Stimulated activated CD4-positive, alpha-beta T cell treated with anti-CD3 and anti-CD28 coated beads, Interleukin-1b, Interleukin-23, amount 100 ng/mL, for 1 hour (primary cell): ENCODE measurements at places on chromosomes 4 and X.

- DNase-seq, result no peak
Observed at GRCh38 chr4:129362691-129363274, 266.8 kb downstream of the C4orf33 start.

DNA sequence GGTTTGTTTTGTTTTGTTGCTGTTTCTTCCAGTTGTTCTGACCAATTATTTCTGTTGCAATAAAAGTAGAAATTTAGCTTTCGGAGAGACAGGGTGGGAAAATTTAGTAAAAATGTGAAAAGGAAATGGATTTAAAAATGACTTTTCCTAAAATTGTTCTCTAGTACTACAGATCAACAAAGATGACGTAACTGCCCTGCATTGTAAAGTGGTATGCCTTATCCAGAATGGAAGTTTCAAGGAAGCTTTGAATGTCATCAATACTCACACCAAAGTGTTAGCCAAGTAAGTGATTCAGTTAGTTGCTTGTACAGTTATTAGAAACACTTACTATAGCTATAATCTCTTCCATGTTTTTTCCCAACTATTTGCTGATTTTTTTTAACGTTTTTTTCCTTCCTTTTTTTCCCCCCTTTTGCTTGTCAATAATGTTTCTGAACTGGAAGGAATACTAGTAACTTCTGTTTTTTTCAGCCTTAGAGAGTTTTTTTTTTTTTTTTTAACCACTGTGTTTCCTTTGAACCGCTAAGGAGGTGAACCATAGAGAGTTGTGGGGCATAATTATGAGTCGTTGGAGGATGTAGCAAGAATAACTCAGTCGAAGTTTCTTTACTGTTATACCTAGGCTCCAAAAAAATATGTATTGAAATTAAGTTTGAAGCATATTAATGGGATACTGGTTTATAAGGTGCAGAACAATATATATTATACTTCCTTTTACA, 2.2 kb downstream of the SRP72 start:
- DNase-seq, result no peak

DNA sequence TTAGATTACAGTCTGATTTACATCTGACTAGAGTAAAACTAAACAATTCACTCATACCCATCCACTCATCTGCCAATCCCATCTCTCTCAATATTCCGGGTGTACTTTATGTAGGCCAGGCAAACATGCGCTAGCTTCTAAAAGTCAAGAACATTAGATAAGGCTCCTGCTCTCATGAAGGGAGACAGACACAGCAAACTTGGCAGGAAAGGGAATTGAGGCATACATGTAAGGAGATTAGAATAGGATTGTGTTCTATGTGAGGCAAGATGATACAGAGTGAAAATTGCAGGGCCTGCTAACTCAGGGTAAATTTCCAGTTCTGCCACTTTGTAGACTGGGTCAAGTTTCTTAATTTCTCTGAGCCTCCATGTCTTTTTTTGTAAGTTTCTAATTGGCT, 135.8 kb downstream of the CDS1 start:
- DNase-seq, result no peak

GRCh38 chrX:141133272-141133671, 43.7 kb downstream of the LDOC1 start:
- DNase-seq, result no peak

GRCh38 chr4:41360921-41361793, 104.4 kb downstream of the UCHL1 start:
- no peak for DNase-seq

DNA sequence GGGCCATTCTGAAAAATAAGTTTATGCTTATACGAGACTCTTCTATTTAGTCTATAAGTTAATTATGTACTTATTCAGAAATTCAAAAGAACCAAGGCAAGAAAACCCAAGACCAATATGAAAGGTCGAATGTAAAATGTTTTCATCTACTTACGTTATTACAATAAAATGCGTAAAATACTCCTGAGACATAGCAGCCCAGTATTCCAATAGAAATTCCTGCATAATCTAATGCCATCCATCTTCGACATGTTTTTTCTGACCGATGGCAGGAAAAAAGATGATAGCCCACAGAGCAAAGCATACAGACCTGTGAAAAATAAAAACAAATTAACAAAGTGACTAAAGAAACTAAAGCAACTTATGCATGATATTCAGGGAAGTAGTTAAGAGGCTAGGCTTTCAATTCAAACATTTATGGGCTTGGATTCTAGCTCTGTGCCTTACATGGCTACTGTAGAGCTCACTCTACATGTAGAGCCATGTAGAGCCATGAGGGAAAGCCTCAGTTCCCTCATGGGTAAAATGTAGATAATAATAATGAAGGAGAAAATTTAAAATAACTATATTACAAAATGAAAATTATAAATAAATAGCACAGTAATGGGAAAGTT, 9.1 kb downstream of the PAQR3 start:
- DNase-seq, result no peak

GRCh38 chr4:148793221-148793620, 351.0 kb upstream of the NR3C2 start:
- no peak for DNase-seq

DNA sequence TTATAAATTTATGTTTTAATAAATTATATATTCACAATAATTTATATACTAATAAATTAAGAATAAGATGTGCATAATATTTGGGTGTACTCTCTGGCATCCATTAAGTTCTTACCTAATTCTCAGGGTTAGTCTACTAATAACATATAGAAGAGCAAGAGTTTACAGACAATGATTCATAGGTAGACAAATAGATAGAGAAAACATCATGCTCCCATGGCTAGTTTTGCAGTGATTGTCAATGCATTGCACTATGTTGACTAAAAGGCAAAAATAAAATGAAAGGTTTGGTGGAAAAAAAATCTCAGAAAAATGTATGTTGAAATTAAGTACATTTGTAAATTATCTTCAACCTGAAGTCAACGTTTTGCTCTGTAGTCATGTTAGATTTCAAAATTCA, 606.0 kb downstream of the KCTD8 start:
- no peak for DNase-seq

- no peak for DNase-seq
Observed at GRCh38 chrX:108316456-108316855, 121.8 kb downstream of the COL4A6 start.

DNA sequence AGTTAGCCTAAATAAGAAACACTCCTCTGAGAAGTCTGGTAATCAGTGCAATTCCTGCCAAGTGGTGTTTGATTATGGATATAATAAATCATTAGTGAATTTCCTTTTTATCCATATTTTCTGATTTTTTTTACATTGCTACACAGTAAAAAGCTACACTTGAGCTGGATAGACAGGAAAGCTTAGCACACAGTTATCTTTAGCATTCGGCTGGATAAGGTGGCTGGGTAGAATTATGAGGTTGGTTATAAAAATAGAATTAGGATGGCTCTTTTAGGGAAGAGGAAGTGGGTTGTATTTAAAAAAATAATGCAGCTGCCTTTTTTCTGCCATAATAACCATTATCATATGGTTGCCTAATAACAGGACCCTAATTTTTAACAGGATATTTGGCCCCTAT, 460.6 kb downstream of the NAF1 start:
- no peak for DNase-seq

DNA sequence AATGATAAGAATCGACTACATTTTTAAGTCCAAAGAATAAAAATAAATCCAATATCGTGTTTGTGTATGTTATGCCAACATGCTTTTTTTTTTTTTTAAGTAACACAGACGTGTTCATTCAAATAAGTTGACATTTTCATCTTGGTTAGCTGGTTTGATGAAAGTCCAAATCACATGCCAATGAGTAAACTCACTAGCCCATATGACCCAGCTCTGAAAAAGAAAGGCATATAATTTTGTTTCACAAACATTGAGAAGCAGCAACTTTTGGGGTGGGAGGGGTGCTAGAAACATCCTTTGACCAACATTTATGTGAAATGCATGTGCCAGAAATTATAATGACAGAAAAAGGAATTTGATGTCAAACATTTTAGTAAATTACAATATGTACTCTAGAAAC, 61.6 kb upstream of the SPP1 start:
- DNase-seq, result no peak

GRCh38 chr4:86841309-86841708, 7.9 kb downstream of the SLC10A6 start:
- DNase-seq, result no peak

DNA sequence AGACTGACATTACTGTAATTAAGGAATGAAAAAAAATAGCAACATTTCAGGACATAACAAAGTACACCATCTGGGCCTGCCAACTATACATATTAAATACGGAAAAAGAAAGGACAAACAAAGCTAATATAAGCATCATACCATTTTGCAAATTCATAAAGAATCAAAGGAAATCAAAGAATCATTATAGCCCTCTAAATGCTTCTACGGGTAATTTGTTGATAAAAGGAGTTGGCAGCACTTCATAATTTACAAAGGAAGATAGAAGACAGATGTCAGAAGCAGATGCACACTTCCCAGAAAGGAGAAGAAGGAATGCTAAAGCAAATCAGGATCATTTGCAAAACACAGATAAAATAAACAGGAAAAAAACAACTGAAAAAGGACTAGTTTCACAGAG, 1757.3 kb downstream of the PCDH7 start:
- DNase-seq, result no peak

DNA sequence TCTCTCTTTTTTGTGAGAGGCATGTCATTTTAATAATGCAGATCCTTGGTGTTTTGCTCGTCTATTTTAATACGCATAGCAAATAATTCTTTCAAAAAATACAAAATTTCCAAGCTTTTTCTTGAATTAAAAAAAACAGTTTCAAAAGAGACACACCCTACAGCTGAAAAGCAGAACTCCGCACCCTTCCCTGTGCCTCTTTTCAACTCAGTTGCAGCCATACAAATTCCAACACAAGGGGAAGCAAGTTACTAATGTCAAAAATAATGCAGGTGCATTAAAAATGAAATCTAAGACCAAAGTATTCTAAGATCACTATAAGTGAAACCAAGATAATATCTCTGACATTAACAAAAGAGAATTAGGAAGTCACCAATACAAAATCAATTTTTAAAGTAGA, 66.6 kb downstream of the NR3C2 start:
- DNase-seq, result no peak

DNA sequence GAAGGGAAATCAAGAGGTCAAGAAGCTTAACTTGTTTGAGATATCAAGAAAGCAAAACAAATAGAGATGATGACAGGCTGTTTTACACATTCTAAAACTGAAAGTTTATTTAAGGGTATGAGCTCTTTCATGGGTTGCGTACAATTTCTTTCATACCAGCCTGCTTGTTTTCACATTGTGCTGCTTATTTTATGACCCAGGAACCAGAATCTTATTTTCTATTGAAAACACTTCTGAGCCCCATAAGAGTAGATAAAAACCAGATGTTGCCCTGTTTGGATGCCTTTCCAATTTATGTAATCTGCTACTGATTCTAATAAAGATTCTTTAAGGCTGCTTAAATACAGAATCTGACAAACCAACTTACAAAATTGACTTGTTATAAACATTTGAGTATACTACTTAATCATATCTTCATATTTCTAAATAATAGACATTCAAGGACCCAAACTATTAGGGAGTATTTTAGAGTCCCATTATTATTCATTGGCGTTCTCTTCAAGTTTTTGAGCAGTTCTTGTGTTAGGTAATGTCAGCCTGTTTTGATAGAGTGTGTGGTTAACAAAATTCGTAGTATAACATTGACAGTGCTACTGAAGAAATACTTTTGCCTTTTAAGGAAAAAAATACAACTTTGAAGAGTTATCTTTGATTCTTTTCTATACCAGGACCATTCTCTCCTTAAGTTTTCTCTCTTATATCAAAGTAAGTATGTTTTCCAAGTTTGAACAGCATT, 74.4 kb downstream of the PDLIM5 start:
- DNase-seq, result no peak

DNA sequence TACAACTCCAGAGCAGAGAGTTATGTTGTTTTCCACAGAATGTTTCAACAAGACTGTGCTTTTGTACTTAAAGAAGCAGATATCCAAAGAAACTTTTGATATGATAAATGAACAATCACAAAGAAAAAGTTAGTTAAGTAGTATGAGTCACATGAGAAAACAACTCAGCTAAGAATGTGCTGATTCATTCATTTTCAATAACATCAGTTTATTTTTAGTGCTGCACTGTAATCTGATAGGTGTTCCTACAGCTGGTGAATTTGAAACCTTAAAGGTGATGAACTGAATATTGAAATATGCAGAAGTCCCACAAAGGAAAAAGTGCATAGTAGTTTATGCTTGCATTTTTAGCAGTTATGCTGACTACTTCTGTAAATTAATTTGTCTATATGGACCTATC, 180.3 kb upstream of the TENM3 start:
- no peak for DNase-seq

- DNase-seq, result no peak
Observed at GRCh38 chrX:69152417-69152841, 12.8 kb downstream of the PJA1 start.

DNA sequence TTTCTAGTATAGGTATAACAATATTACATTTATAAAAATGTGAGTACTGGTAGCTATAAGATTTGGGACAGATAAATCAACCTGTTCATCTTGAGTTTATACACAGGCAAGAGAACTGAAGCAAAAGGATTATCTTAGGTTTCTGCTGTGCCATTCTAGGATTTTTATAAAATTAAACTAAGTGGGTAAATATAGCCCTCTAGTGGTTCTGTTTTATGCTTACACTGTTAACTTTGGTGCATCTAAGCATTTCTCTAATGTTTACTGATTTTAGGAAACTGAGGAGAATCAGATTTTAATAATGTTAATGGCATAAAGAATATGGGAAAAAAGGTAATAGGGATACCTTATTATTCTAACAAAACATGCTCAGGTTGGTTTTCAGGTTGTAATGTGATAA, 1.1 kb upstream of the RRH start:
- no peak for DNase-seq
